Right lobe of liver (tissue), 6 donors: ENCODE measurements at places on chromosomes 7 and 10.

GRCh38 chr7:95609277-95609971 lies 13.1 kb upstream of the PDK4 start:
- no peak for DNase-seq

DNA sequence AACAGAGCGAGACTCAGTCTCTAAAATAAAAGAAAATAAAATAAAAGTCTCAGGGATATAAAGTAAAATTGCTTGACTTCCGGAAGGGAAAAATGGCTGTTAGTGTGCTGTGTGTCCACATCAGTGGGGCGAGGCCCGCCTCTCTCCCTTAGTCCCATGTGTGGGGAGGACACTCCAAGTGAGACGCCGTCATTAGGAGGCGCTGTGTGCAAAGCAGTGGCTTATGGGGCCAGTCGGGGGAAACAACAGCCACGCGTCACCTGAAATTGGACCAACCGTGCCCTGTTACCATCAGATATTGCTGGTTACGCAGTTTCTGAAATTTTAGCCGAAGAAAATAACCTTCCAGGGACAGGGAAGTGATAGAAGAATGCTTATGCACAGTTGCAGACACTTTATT lies 15.8 kb downstream of the SFXN4 start:
- no peak for DNase-seq

GRCh38 chr7:154627646-154628290 lies 375.2 kb downstream of the PAXIP1 start:
- DNase-seq = no peak

- DNase-seq = no peak
Observed at GRCh38 chr7:23960361-23960760, 250.3 kb downstream of the STK31 start.
